Left lobe of liver (tissue), 2 donors: ENCODE measurements at places on chromosomes 11 and 22. TPM values are rescaled to one million over a fixed set of nuclear protein-coding genes. Genes with fewer than 3 reads are reported as not detected.

Gene H19
- total RNA-seq, result 199 TPM

Gene CCDC87
- total RNA-seq, result 0.10 TPM

Gene TREH
- total RNA-seq, result 3.4 TPM

Gene P4HA3
- total RNA-seq, result 0.23 TPM

Gene TMEM191C
- total RNA-seq, result 0.78 TPM

Gene TESMIN
- total RNA-seq, result 0.70 TPM

Gene PRR33
- not detected for total RNA-seq

Gene TSGA10IP
- total RNA-seq, result not detected

Gene SPI1
- total RNA-seq, result 10.9 TPM

Gene GP1BB
- total RNA-seq, result 0.75 TPM

- DNase-seq, result no peak
These were observed 44.4 kb downstream of the FAT3 start for GRCh38 chr11:92269021-92269420.

GRCh38 chr11:34351051-34351450 lies 6.8 kb downstream of the ABTB2 start:
- DNase-seq, result no peak

DNA sequence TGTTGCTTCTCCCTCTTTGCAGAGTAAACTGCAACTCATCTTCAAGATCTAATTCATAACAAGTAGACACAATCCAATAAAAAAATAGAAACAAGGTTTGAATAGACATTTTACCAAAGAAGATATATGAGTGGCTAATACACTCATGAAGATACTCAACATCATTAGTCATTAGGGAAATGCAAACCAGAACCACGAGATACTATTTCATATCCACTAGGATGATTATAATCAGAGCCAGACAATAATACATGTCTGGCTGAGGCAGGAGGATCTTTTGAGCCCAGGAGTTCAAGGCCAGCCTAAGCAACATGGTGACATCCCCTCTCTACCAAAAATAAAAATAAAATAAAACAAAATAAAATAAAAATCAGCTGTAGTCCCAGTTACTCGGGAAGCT lies 85.0 kb downstream of the ATG16L2 start:
- no peak for DNase-seq

GRCh38 chr11:113505541-113506375 lies 30.6 kb upstream of the DRD2 start:
- DNase-seq, result no peak

- no peak for DNase-seq
These were observed 61.8 kb upstream of the POU2AF2 start for GRCh38 chr11:111183706-111184105.

GRCh38 chr11:26333906-26334305 lies 2.0 kb downstream of the ANO3 start:
- no peak for DNase-seq

- no peak for DNase-seq
These were observed 160.9 kb downstream of the CACNA1I start for GRCh38 chr22:39731481-39731880.

- peak; percentile 95 for DNase-seq
These were observed 19.8 kb upstream of the LRRC10B start for GRCh38 chr11:61488651-61489291.

- DNase-seq, result no peak
These were observed 1.4 kb downstream of the CDKN1C start for GRCh38 chr11:2883979-2884815.

DNA sequence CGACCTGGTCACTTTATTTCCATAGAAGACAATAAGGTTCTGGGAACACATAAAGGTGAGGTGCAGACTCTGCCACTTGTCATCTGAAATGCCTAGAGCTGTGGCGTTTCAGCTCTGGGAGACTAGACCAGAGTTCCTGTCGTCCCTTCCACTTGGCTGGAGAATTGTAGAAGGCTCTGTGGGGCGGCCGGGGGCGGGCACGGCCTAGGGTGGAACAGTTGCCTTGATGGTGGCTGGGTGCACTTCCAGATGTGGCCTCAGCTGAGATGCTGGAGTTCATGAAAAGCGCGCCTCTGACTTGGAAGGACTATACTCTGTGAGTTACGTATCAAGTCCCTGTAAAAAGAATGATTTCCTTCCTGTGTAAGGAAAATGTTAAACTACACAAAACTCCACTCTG lies 16.8 kb downstream of the TRMU start:
- no peak for DNase-seq

DNA sequence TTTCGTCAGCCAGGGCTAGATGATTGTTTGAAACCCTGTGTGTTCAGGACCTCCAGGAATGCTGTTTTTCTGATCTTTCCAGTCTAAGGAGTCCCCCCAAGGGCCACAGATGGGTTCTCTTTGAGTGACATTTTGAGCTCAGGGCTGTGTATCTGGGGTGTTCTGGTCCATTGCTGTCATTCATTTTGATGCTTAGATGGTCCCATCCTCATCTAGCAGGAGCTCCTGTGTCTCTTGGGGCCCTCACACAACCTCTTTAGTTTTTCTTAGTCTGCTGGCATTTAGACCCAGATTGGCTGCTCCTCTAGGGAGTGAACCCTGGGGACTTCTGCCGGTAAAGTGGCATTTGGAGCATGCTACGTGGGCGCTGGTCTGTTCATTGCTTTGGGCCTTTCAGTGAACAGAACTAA lies 39.1 kb downstream of the MED15 start:
- no peak for DNase-seq

- no peak for DNase-seq
These were observed 12.9 kb downstream of the TRIM29 start for GRCh38 chr11:120125024-120125423.

- DNase-seq, result peak; percentile 92
These were observed 37.9 kb upstream of the PLET1 start for GRCh38 chr11:112298535-112298934.

- DNase-seq, result no peak
These were observed 430.8 kb upstream of the CNTN5 start for GRCh38 chr11:98589967-98590366.

DNA sequence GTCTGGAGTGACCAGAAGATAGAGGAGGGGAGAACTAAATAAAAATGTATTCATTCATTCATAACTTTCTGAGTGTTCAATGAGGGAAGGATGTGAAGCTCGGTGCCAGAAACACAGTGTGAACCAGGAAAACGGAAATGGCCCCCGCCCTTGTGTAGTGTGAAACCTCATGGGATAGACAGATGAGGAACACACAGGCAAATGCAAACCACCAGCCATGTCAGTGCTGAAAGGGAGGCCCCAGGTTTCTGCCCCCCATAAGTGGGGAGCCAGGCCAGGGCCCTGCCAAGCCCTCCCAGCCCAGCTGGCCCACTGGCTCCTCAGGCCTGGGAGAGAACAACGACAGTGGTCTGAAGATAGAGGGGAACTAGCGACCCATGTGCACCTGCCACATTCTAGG lies 30.5 kb downstream of the LARGE1 start:
- no peak for DNase-seq

DNA sequence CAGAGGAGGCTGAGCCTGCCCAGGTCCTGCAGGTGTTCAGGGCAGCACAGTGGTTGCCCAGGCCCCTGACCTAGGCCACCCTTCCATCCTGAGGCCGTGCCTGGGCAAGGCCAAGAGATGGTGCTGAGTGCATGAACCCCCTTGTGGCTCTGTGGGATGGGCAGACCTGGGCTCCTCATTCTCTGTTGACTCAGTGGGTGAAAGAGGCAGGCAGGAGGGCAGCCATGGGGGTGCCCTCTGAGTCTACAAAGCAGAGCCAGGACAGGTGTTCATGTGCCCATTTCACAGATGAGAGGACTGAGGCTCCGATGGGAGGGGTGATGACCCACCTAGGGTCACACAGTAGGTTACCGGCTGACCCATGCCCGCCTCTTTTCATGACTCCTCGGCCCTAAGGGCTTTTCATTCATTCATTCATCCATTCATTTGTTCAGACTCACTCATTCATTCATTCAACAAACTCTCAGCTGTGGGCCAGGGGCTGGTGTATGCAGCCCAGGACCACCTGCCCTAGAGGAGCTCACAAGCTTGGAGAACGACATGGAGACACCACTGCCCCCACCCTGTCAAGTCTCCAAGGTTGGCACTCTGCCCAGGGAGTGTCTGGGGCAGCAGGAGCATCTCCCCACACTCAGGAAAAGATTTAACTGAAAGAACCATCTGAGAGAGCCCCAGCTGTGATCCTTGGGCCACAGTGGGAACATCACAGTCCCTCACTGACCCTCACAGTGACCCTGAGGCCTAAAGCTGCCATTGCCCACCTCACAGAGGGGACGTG lies 40.5 kb downstream of the IGLL5 start:
- no peak for DNase-seq

- peak; percentile 89 for DNase-seq
These were observed at the start of gene TPST2 for GRCh38 chr22:26589845-26590736. TPST2 (minus strand) TSS chr22:26590132; CDS start chr22:26541630, 48,502 bp downstream.

GRCh38 chr11:64004590-64004984 lies 18.3 kb downstream of the OTUB1 start:
- no peak for DNase-seq

- DNase-seq, result no peak
These were observed 2.2 kb upstream of the OMP start for GRCh38 chr11:77100166-77101042.

GRCh38 chr11:14148653-14149273 lies 186.2 kb downstream of the SPON1 start:
- no peak for DNase-seq

GRCh38 chr11:35531246-35531645 lies 5.8 kb upstream of the PAMR1 start:
- DNase-seq, result no peak

DNA sequence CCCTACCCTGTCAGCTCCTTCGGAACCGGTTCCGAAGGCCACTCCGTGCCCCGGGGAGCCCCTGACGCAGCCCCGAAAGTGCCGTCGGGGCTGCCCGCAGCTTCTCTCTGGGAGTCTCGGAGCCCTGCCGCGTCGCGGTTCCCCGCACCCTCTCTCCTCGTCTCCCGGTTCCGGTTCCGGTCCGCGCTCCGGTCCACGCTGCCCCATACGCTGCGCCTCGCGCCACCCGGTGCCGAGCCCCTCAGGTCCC lies 618 bp downstream of the MTA2 start:
- DNase-seq, result no peak

DNA sequence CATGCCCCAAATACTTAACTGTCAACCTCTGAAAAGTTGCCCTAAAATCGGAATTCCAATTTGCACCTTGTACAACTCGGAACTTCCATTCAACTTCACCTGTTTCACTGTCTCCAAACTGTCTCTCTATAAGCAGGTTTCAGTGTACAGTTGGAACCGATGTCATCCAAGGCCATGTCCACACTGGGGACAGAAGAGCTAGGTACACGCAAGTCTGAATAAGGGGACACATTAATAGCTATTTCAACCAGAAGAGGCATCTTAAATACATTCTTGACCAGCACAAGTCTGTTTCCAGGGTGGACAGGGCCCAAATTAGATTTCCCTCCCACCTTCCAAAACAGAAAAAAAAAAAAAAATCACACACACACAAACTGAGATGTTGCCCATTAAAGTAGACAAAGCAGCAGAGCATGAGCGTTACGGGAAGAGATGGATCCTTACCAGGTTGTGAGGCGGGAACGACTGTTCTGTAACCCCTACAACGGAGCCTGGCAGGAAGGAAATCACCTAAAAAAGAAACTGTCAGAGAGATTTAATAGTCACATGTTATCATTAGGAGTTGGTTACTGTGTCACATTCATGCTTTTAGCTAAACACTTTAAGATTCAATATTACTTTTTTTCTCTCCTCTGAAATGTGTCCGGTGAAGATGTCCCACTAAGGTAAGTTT lies 1.7 kb downstream of the CREBZF start:
- DNase-seq, result no peak

- no peak for DNase-seq
These were observed 353.4 kb downstream of the SOX6 start for GRCh38 chr11:16002942-16003341.

GRCh38 chr11:44939673-44940395 lies 10.8 kb downstream of the TP53I11 start:
- no peak for DNase-seq

- no peak for DNase-seq
These were observed 16.6 kb downstream of the TUG1 start for GRCh38 chr22:30985561-30986208.

DNA sequence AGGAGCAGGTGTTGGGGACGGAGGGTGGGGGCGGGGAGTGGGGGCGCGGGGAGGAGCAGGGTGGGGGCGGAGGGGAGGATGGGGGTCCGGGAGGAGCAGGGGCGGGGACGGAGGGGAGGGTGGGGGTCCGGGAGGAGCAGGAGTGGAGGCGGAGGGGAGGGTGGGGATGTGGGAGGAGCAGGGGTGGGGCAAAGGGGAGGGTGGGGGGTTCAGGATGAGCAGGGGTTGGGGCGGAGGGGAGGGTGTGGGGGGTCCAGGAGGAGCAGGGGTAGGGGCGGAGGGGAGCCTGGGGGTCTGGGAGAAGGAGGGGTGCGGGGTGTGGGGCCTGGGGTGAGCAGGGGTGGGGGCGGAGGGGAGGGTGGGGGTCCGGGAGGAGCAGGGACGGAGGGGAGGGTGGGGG lies 17.1 kb downstream of the CRELD2 start:
- DNase-seq, result no peak

DNA sequence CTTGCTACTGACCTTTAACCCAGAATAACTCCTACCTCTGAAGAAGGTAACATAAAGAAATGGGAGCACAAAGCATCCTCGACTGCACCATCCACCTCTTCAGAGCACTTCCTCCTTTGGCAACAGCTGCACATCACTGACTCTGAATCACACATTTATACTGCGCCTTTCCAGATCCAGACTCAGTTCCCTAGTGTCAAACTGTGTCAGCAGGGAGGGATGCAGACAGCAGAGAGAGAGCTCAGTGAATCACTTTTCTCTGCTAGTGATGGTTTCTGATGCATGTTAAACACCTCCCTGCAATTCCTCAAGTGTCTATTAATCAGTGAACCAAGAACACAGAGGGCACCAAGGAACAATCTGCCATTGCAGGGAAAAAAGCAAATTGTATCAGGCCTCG lies 118.9 kb downstream of the PLEKHA7 start:
- no peak for DNase-seq

DNA sequence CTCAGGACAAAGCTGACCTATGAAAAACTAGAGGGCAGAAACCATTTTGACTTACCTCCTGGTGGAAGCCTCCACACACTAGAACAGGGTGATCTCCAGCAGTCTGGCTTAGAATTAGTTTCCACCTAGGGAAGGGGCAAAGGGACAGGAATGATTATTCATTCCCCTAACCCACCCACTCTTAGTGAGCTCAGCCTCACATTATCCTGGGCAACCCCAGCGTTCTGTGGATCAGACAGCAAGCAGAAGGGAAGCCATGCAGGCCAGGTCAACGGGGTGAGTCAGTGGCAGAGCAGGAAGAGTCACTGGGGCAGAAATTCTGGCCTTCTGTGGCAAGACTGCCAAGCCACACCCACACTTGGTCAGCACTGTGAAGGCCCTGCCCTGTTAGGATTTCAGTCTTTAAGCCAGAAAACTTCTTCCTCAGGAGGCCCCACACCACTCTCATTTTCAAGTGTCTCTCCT lies 10.5 kb downstream of the NUMA1 start:
- peak; percentile 80 for DNase-seq

- DNase-seq, result no peak
These were observed 7.2 kb upstream of the TMEM135 start for GRCh38 chr11:87030458-87031054.

GRCh38 chr11:45396394-45396793 lies 110.3 kb upstream of the SYT13 start:
- no peak for DNase-seq
